Cortex of kidney (tissue), 1 donor: ENCODE measurements at places on chromosomes 6 and 20.

- DNase-seq = no peak
Observed at GRCh38 chr6:37838219-37838921, 18.8 kb downstream of the ZFAND3 start.

- no peak for DNase-seq
Observed at GRCh38 chr20:7924692-7925091, 15.6 kb downstream of the HAO1 start.

GRCh38 chr20:9581509-9581908, 67.1 kb downstream of the LAMP5 start:
- DNase-seq = no peak

GRCh38 chr6:83218646-83219045, 25.5 kb downstream of the RWDD2A start:
- DNase-seq = no peak
